ENCODE measurements at places on chromosomes 12 and 14.

DNA sequence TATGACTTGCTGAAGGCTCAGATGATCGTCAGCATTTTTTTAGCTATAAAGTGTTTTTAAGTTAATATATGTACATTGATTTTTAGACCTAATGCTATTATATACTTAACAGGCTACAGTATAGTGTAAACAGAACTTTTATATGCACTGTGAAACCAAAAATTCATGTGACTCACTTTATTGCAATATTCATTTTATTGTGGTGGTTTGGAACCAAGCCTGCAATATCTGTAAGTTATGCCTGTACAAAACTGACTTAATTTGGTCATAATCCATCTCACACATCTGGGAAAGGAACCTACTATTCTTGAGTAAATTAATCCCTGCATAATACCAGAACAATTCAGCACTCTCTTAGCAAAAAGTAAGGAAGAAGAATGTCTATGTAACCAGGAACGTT, 390.7 kb downstream of the SYT1 start:
- DNase-seq: no peak

- no peak for DNase-seq
Observed at GRCh38 chr12:71865166-71865713, 25.7 kb downstream of the TBC1D15 start.

GRCh38 chr12:16492820-16493797, 112.9 kb downstream of the LMO3 start:
- no peak for DNase-seq

DNA sequence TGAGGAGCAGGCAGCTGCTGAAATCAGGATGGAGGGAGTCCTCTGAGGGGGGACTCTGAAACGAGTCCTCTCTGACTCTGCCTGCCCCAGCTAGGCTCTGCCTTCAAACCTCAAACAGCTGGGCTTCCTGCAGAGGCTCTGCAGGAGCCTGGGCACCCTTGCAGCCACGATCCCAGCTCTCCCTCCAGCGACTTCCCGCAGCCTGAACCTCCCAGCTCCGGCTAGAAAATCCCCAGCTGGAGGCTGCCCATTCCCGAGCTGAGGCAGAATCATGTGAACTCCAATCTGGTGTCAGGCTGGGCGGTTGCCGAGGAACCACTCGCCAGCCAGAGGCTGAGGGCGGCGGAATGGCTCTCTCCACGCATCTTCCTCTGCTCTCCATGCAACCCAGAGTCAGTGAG, at the start of gene GPR68:
Gene GPR68, minus strand, starts transcription at position 204 of the 401 bp plus-strand sequence. CDS start 9,654 bp downstream, outside the sequence.
- DNase-seq: peak; percentile 72

GRCh38 chr12:114852976-114853529, 169.1 kb upstream of the TBX3 start:
- no peak for DNase-seq

GRCh38 chr14:92577321-92577742, 63.8 kb downstream of the RIN3 start:
- DNase-seq: no peak

- DNase-seq: peak; percentile 28
Observed at GRCh38 chr12:121803861-121804416, at the start of gene SETD1B. TSS of gene SETD1B (plus strand) at chr12:121804009. CDS start at chr12:121804738, 729 bp downstream.

DNA sequence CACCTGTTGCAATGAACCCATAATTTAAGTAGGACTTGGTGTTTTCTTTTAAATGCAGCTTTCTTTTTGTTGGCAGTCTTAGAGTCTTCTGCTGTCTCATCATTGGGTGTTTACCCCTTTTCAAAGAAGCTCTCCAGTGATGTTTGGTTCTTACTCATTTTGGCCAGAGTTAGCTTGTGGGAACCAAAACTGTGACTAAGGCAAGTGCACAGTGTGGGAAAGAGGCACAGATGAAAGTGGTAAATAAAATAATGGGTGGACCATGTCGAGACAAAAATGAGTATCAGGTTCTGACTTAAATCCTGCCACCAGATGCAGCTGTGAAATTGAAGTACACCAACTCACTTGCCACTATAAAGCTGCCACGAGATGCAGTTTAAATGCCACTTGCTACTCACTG, 615.4 kb upstream of the MIS18BP1 start:
- DNase-seq: no peak

GRCh38 chr14:100695423-100695738, 31.3 kb upstream of the DLK1 start:
- DNase-seq: no peak

DNA sequence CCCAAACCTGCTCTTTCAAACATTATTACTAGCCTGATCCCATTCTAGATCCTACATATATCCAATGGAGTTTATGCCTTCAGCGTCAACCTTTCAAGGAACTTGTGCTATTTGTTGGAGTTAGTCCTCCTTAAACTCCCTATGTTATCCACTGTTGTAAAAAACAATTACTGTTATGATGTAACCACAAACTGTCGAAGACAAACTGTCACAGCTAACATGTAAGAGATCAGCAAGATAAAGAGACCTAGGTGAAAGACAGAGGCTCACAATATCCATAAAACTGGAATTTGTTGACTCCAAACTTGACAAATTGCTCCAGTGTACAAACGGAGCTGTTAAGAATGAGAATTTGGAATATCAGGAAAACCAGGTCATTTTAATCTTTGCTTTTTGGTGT, 70.7 kb downstream of the CDK17 start:
- no peak for DNase-seq

GRCh38 chr14:59961518-59962062, 41.6 kb downstream of the LRRC9 start:
- DNase-seq: no peak

Data from substantia nigra (tissue), 51 donors.